Dermis blood vessel endothelial cell (primary cell): ENCODE measurements at places on chromosomes 13 and 19. TPM values are rescaled to one million over a fixed set of nuclear protein-coding genes. Genes with fewer than 3 reads are reported as not detected.
A peak's percentile ranks its signal among the peaks of the same experiment; 100 is the strongest.

ZNF154 gene
- 1.3 and 2.4 TPM in 2 replicates for total RNA-seq

DNA sequence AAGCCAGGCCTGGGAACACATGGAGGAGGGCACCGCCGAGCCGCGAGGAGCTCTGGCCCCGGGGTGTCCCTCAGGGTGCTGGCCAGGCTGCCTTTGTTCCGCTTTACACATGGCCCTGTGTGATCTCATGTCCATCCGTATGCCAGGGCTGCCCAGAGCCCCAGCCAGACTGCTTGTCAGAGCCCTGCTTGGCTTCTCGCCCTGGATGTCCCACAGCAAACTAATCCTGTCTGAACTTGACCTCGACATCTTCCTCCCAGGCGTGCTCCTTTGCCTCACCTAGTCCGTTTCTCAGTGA is 14.3 kb downstream of the BCKDHA start:
- no peak for DNase-seq

- no peak for DNase-seq
Observed at GRCh38 chr19:33211794-33212435, 13.7 kb downstream of the SLC7A10 start.

DNA sequence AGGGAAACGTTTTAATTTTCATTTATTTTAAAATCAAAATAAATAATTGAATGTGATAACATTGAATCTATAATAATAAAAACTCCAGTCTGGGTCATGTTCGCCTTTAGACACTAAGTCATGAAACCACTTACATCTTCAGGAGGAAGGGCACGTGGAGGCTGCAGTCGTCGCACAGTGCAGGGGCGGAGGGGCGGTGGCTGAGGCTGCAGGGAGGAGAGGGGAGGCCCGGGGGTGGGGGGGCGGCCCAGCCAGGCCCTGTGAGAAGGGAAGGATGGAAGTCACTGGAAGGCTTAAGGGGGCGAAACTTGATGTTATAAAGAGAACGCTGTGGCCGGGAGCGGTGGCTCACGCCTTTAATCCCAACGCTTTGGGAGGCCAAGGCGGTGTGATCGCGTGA is 14.9 kb upstream of the LATS2 start:
- peak; percentile 14 for DNase-seq

- DNase-seq: peak; percentile 59
Observed at GRCh38 chr19:7636691-7637373, at the start of gene STXBP2. Gene STXBP2 (plus strand): TSS chr19:7637110. CDS start chr19:7637150, 40 bp downstream.

- DNase-seq: no peak
Observed at GRCh38 chr13:46181840-46182490, at the start of gene LCP1. Gene LCP1 (minus strand): TSS chr13:46182177. CDS start chr13:46159662, 22,515 bp downstream.

DNA sequence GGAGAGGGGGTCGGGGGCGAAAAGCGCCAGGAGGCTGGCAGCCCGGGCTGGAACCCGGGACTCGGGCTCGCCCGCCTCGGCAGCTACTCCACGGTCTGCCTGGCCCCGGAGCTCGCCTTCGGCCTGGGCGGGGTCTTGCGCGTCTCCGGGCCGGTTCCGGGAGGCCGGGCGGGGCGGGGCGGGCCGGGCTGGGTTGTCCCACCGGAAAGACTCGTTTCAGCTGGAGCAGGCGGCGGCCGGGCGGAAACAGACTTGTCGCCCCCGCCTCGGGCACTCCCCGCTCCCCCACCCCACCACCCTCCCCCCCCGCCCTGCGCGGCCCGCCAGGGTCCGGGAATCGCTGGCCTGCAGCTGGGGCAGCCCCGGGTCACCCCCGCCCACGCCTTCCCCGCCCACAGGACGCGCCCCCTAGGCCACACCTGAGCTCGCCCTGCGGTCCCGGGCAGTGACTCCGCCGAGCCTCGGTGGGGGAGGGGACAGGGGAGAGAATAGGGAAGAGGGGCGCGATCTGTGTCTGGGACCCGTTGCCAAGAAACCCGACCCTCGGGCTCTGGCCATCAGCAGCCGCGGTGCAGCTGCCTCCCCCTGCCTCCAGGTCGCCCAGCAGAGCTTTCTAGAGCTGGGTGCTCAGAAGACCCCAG is 109.4 kb downstream of the KCTD15 start:
- peak; percentile 55 for DNase-seq
